ENCODE measurements at places on chromosomes 6 and 20.

DNA sequence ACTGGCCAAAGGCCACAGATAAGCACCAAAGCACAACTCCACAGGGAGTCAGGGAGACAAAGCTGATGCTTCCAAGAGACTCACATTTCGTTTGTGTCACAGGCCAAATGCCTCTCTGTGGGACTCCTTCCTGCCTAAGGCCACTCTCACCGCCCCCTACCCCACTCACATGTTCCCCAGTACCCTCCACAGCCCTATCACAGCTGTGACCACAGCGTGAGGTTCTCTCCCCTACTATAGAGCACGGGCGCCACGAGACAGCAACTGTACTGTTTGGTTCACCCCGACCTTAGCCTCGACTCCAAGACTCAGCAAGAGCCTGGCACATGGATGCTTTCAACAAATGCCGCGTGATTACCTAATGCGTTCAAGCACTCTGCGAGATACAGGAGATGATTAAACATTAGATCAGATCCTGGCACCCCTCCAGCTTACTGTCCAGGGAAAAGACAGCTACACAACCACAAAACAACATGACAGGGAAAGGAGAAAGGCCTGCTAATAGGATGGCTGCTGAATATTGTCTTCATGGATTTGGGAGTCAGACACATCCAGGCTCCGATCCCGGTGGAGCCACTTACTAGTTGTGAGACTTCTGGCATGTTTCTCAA, 105.5 kb downstream of the AGPAT4 start:
- DNase-seq, result peak; percentile 99

DNA sequence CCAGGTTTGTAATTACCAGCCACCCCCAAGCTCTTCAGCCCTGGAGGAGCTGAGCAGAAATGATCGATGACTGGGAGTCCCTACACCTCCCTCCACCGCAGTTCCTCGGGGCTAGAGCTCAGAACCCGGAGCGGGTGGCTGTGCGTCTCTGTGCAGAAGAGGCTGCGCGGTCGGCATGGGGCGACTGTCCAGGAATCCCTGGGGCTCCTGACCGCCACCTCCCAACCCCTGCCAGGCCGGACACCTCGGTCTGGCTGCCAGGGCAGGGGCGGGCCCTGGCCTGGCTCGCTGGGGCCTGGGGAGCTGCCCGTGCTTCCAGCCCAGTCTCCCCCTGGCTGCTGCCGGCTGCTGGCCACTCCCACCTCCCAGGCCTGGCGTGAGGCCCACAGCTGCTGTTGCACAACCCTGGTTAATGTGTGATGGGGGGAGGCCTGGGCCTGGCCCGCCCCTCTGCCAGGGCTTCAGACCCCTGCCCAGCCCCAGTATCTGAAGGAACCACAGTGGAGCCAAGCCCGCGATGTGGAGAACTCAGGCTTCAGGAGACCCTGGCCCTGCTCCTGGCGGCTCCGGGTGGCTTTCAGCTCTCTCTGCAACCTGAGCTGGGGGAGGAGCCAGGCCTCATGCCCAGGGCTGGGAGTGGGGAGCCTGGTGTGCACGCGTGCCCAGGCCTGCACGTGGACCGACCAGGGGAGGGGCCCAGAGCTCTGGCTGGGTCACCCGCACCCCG, 1.2 kb downstream of the SLC2A4RG start:
- DNase-seq, result peak; percentile 85

DNA sequence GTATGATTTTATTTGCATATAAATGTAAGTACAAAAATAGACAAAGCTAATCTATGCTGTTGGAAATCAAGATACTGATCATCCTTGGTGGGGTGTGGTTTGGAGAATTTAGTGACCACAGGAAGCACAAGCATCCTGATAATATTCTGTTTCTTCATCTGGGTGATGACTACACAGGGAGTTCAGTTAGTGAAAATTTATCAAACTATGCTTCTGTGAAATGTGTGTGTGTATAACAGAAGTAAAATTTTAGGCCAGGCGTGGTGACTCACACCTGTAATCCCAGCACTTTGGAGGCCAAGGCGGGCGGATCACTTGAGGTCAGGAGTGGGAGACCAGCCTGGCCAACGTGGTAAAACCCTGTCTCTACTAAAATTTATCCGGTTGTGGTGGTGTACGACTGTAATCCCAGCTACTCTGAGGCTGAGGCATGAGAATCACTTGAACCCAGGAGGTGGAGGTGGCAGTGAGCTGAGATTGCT, 20.6 kb downstream of the ENPP3 start:
- DNase-seq, result peak; percentile 48

DNA sequence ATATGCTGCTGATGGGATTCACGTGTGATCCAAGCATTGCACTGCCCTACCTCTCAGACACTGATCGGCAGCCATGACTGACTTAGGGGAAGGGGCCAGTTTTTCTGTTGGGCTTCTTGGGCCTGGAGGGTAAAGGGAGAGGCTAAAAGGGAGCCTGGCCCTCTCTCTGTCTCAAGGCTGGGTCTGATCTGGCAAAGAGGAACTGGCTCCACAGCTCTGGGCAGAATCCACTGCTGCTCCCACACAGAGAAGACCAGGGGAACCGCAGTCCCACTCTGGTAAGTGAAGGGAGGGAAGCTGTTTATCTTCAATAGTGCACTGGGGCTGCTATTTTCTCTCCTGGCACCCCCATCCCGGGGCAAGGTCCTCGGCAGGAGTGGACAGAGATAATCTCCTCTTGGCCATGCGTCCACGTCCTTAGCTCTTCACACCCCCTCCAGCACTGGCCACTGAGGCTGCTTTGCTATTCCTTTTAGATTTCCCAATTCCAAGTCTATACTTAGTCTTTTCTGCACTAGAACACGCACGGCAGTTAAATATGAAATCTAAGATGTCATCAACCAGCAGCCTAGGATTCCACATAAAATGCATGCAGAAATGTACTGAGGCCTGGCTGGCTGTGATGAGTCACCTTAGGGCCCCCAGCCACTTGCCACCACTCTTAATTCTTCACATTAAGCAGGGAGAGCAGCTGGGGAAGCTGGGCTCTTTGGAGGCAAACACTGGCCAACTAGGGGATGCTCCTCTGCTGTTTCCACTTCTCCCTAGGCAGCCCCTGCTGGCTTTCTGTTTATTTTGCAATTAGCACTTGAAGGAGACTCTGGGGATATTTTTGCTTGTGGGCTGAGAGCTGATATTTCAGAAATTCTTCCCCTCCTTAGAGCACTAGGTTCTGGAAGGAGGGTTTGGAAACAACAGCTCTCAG, 87.8 kb upstream of the ARMC2 start:
- DNase-seq, result peak; percentile 10

DNA sequence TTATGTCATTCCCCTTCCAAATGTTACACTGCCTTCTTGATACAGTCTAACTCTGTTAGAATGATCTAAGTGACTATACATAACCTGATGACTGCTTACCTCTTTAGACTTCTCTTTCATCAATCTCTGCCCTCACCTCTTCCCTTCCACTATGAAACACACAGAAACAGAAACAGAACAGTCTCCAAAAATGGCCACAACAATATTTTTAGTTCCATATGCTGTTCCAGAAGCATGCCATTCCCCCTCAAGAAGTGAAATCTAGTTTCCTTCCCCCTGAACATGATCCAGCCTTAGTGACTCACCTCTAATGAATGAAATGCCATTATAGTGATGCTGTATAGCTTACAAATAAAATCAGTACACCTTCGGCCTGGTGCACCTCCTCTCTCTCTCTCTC, 229.3 kb upstream of the TENT5A start:
- DNase-seq, result peak; percentile 80

DNA sequence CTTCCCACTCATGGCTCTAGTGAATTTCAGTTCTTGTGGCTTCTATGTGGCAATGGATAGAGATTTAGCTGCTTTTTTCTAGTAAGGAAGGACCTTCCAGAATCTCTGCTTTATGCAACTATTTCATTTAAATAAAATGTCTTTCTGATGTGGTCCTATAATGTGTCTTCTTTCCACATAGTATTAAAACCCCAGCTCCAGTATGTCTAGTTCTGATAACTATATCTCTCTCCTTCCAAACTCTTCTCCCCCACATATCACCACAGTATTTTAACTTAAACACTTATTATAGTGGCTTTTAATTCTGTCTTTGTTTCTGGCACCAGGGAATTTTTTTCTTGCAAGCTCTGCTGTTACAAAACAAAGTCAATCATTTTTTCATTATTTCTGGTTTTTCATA, 40.6 kb upstream of the SUMO4 start:
- DNase-seq, result no peak

DNA sequence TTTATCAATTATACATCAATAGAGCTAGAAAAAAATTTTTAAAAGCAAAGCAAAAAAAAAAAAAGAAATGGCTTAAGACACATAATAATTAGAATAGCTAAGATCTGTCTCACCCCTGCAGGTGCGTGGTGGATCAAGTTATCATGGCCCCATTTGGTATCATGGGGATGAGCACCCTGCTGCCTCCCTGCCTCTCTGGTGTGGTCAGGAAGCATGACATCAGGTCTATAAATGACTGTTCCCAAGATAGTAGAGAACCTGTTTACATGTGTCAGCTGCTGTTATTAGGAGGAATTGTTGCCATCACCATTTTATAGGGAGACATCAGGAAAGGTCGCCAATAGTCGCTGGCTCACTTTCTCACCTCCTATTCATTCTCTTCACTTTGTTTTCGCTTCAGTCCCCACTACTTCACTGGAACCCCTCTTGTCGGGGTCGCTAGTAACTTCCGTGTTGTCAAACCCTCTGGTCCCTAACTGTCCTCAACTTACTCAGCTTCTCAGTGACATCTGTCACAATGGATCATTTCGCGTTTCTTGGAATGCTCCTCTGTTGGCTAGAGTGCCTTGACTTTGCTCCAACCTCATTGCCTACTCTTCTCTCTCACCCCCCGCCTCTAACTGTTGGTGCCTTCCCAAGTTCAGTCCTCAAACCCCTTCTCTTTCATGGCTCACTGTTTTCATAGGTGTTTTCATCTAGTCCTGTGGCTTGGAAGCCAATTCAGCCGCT, 4.7 kb downstream of the DNTTIP1 start:
- no peak for DNase-seq

- no peak for DNase-seq
Measured at GRCh38 chr6:113809826-113810225, 47.3 kb upstream of the MARCKS start.

GRCh38 chr6:36757943-36758508, 60.4 kb downstream of the RAB44 start:
- DNase-seq, result no peak

GRCh38 chr6:138885156-138885819, 89.4 kb downstream of the ECT2L start:
- no peak for DNase-seq

DNA sequence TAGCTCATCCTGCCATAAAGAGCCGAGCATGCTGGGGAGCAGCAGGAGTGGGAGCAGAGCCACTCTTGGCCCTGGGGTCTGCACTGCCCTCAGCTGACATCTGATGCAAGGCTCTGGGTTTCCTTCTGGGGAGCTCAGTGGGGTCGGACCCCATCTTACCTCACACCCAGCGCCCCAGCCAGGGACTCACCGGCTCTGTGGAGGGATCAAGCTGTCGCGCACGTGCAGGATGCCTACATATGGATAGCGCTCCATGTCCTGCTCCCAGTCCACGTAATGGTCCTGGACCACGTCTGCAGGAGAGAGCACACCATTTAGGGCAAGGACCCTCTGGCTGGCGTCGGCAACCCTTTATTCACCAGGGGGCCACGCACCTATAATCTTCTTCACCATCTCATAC, 12.2 kb downstream of the LEMD2 start:
- DNase-seq, result no peak

Data from HCEC 1CT (cell line).